ENCODE measurements at places on chromosomes 6 and 20.

GRCh38 chr6:96795481-96795880 is 41.8 kb downstream of the GPR63 start:
- DNase-seq: no peak

GRCh38 chr6:2376429-2377355 is 131.3 kb upstream of the GMDS start:
- DNase-seq: no peak

DNA sequence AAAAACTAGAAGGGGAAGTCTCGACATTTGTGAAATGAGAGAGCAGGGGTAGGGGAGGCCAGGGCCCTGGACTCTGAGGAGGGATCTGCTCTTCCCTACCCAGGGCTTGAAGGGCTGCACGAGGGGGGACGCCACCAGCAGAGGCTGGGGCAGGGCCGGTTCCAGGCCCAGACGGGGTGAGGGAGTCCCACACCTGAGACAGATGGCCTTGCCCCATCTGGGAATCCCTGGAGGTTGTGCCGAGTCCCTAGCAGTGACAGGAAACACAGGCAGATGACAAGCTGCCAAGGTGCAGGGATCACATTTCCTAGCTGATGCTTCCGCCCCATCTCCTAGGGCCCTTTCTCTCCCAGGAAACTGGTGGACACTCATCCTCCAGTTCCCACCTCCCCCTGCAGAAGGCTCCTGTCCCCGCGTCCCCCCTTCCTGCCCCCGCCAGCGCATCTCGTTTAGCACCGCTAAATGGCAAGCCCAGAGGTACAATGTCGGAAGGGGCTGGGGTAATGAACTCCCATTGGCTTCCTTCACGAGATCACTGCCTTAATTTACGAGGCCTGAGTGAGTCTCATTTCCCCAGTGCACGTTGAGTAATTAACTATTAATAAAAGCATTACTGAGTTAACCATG is 35.2 kb upstream of the CDH22 start:
- DNase-seq: peak; percentile 56

- no peak for DNase-seq
These were observed 612 bp downstream of the TNNC2 start for GRCh38 chr20:45826381-45827019.

- DNase-seq: peak; percentile 19
These were observed 52.1 kb downstream of the RNASET2 start for GRCh38 chr6:166904101-166904746.

GRCh38 chr6:32967151-32968091 is 973 bp upstream of the BRD2 start:
- DNase-seq: no peak

GRCh38 chr20:58810116-58810878 is 40.4 kb downstream of the GNAS-AS1 start:
- DNase-seq: no peak

- no peak for DNase-seq
These were observed 22.6 kb upstream of the SH3BGRL2 start for GRCh38 chr6:79608334-79609224.

- DNase-seq: no peak
These were observed 16.1 kb upstream of the LAMP5 start for GRCh38 chr20:9498322-9498721.

GRCh38 chr6:54481091-54481490 is 172.8 kb downstream of the TINAG start:
- DNase-seq: no peak

GRCh38 chr20:22453244-22454080 is 130.9 kb downstream of the FOXA2 start:
- DNase-seq: no peak

GRCh38 chr6:168459572-168459971 is 18.6 kb downstream of the SMOC2 start:
- DNase-seq: no peak

DNA sequence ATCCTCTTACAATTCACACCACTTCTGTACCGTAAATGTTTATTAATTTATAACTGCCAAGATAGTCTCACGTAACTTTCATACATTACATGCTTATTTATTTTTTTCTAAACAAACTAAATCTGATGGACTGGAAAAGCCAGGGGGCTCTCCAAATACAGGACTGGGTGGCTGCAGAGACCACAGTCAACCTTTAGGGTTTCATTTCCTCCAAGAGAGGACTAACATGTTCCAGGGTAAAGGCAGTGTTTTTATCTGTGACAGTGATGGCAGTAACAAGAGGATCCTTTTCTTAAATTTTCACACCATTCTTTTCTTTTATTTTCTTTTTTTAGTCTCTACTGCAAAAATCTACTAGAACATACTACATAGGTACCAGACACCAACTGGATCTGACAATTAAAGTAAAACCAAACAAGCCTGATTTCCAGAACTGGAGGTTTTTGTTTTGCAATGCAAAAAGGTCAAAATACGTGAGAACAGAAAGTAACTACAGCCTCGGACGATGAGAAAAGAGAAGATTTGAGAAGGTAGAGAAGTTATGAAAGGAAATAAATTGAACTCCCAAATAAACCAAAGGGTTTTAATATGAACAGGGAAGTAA is 1.2 kb downstream of the LMBRD1 start:
- DNase-seq: no peak

GRCh38 chr6:158268361-158269147 is 43.7 kb upstream of the TULP4 start:
- no peak for DNase-seq

DNA sequence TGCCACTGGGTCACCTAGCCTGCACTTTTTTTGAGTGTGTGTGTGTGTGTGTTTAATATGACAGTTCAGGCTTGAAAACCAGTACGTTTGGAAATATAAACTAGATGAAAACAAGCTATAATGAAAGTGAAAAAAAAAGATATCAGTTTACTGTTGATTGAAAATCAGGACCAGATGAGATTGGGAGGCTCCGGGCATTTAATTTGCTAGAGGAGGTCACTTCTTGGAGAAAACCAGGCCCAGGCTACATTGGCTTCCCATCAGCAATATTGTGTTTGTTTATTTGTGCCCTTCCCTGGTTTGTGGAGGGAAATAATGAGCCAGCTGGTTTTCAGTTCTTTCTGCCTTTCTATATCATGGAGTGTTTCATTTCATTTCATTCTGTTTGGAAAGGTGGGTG is 246.6 kb upstream of the JAG1 start:
- DNase-seq: no peak

DNA sequence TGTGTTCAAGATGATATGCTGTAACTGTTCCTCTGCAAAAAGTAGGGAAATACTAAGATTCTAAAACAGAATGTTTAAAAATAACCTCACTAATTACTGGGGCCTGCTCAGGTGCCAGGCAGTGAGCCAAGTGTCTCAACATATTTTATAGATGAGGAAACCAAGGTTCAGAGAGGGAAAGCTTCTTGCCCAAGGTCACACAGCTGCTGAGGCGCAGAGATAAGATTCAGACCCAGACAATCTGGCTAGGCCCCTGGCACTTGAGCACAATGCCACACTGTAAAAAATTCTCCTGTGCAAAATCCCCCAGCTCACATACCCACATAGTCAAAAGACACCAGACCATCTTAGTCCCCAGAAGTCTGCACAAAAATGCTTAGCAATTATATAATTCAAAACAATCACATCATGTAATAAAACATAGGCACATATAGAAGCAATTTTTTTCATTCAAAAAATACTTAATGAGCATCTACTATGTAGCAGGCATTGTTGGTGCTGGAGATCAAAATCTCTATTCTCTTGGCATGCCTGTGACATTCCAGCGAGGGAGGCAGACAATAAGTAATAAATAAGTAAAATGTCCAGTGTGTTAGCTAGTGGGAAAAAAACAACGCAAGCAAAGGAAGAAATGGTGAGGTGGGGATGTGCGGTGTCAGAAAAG is 10.3 kb downstream of the PREX1 start:
- no peak for DNase-seq

DNA sequence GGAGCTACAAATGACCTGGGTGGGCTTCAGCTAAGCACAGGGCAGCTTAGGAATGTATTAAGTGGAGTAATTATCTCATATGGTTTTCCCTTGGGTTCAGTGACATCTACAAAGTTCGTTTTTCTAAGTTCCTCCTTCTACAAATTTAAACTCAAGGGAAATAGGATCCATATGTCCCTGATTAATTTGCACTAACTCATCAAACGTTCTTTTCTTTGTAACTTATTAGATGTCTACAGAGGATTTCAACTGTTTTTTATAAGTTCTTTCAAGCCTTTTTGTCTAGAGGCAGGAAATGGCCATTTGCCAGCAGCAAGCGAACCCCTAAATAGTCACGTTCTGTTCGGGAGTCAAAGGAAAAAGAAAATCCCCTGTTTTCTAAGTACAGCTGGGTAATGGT is 1060.3 kb downstream of the KIF16B start:
- DNase-seq: no peak

GRCh38 chr20:63355781-63356295 is 5.3 kb downstream of the CHRNA4 start:
- DNase-seq: no peak

GRCh38 chr6:41685641-41686380 is 47.5 kb downstream of the MDFI start:
- DNase-seq: no peak

DNA sequence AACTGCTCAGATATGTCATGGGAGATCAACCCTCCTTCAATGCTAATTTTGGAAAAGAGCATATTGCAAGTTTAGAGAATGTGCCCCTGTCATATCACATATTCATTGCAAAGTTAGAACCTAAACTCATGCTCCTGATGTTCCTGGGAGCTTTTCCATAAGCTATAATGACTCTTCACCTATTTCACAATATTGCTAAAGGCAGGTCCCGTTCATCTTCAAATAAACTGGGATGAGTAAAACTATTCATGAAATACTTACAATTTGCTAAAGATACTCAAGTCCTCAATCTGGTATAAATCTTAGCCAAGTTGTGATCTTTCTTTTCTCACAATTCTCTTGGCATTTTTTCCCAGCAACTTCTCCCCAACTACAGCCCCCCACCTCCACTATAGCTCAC is 121.7 kb upstream of the TNFAIP3 start:
- no peak for DNase-seq

- no peak for DNase-seq
These were observed 28.0 kb downstream of the ID4 start for GRCh38 chr6:19865178-19865577.

GRCh38 chr6:39819676-39820075 is 27.5 kb downstream of the DAAM2 start:
- no peak for DNase-seq

DNA sequence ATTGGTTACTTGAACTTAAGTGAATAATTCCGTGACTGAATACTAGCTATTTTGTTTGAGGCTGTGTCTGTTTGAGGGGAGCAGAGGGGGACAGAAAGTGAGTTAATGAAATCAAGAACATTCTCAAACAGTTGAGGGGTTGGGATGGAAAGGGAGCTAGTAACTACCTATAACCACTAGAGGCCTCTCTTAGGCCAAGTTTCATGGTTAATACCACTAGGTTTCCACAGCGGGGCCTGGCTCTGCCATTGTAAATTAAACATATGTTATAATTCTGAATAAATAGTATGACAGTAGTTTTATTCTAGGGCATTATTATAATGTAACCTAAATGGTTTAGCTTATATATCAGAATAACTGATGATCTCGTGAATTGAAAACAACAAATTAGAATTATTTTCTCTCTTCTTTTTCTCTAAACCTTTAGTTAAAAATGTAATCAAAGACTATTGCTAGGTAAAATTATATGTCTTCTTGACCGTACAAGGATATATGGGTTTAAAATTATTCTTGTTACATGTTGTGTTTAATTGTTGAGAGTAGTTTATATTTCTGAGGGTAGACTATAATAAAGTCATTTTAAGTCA is 108.1 kb downstream of the BCKDHB start:
- DNase-seq: peak; percentile 69

DNA sequence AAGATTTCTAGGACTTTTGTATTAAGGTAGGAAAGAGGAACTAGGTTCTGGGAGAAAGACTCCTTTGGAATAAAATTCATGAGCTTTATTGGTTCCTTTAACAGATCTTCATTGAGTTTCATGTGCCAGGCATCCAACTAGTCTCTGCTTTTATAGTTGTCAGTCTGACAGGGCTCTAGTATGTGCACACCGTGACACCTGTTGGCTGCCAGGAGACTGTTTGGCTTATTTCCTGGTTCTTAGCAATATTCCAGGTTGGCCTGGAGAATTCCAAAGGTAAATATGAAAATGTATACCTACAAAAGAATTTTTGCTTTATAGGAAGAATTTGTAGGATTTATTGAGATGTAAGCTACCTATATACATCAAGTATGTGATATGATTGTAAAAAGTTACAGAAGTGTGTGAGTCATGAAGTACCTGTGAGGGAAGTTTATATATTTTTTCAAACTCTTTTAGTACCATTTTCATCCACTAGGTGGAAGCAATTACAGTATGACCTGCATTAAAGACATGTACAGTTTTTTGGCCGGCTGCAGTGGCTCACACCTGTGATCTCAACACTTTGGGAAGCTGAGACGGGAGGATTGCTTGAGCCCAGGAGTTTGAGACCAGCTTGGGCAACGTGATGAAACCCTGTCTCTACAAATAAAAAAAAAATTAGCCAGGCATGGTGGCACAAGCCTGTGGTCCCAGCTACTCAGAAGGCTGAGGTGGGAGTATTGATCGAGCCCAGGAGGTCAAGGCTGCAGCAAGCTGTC is 35.2 kb downstream of the NDUFAF5 start:
- DNase-seq: no peak

GRCh38 chr6:52524918-52525317 is 51.9 kb downstream of the TRAM2 start:
- DNase-seq: peak; percentile 81

GRCh38 chr20:62860924-62861691 is 514 bp downstream of the TCFL5 start:
- peak; percentile 82 for DNase-seq

GRCh38 chr6:161396539-161396938 is 122.7 kb upstream of the AGPAT4 start:
- DNase-seq: no peak

DNA sequence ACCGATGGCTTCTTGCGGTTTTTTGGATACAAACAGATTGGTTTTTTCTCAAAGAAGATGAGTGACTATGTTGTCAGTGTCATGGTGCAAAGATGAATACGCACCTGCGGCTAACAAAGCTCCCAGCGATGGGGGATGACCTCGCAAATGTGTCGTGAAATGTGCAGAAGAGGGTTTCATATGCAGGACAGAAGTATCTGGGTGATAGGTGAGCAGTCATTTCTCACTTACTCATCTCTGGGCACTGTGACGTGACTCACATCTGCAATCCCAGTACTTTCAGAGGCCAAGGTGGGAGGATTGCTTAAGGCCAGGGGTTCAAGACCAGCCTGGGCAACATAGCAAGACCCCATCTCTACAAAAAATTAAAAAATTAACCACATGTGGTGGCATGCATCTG is 216.3 kb downstream of the ERMARD start:
- DNase-seq: no peak

- no peak for DNase-seq
These were observed 19.5 kb downstream of the HCK start for GRCh38 chr20:32071395-32072167.

DNA sequence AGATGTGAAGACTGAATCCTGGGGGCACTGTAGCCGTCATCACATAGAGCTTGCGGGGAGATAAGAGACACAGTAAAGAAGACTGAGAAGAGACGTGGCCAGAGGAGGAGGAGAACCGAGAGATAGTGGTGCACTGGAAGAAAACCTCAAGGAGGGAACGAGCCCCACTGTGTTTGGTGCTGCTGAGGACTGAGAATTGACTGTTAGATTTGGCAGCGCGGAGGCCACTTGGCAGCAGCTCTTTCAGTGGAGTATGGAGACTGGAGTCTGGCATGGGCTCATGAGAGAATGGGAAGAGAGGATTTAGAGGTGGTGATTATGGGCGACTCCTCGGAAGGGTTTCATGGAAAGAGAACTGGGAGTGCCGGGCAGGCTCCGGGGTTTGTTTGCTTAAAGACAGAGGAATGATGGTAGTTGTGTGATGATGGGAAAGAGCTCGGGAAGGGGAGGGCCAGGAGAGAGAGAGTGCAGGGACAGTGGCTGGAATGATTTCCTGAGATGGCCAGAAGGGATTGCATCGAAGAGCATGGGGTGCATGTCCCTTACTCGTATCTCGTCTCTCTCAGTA is 18.0 kb downstream of the CDYL start:
- DNase-seq: peak; percentile 26
